Heart left ventricle (tissue), 16 donors: ENCODE measurements at places on chromosomes 12 and 14. TPM values are rescaled to one million over a fixed set of nuclear protein-coding genes. Genes with fewer than 3 reads are reported as not detected.

GRCh38 chr12:86179855-86180254 lies 76.3 kb downstream of the MGAT4C start:
- H3K36me3 ChIP-seq, result no peaks in the 10 kb centered on the region
- H3K4me1 ChIP-seq, result no peaks in the 10 kb centered on the region
- H3K27me3 ChIP-seq, result no peaks in the 10 kb centered on the region
- no peak for DNase-seq
- H3K27ac ChIP-seq, result no peak overlapping the region

Gene PLEKHG7
- polyA plus RNA-seq, result not detected

- no peak overlapping the region for H3K27ac ChIP-seq
- DNase-seq, result no peak
- H3K36me3 ChIP-seq, result no peaks in the 10 kb centered on the region
- no peaks in the 10 kb centered on the region for H3K4me1 ChIP-seq
- H3K27me3 ChIP-seq, result no peaks in the 10 kb centered on the region
Measured at GRCh38 chr12:65522956-65523860, 244.7 kb downstream of the MSRB3 start.

- no peak overlapping the region for H3K4me3 ChIP-seq
- H3K27me3 ChIP-seq, result no peaks in the 10 kb centered on the region
- no peaks in the 10 kb centered on the region for H3K4me1 ChIP-seq
- H3K27ac ChIP-seq, result no peak overlapping the region
Measured at GRCh38 chr14:77549451-77549850, 50.8 kb upstream of the ISM2 start.

GRCh38 chr12:1804545-1805332 lies 15.6 kb upstream of the LRTM2 start:
- peaks cover 10% of the 10 kb centered on the region for H3K4me1 ChIP-seq
- no peaks in the 10 kb centered on the region for H3K27me3 ChIP-seq
- peak; percentile 92 for DNase-seq
- no peak overlapping the region for H3K4me3 ChIP-seq

DNA sequence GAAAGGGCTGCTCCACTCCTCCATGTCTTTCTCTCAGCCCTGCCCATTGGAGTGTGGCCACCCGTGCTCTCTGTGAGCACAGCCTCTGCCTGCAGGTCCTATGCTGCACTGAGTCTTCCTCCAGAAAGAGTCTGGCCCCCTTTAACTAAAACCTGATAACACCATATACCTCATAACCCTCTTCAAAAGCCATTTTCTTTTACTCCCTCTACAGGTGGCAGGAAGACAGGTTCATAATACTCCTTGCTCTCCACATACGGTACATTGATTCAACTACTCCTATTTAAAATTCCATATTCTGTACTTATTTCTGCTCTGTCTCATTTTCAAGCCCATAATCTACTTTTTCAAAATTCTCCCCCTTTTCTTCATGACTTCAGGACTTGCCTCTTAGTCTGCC lies 144.0 kb downstream of the HELB start:
- H3K27ac ChIP-seq, result no peak overlapping the region
- no peaks in the 10 kb centered on the region for H3K27me3 ChIP-seq
- H3K4me3 ChIP-seq, result no peak overlapping the region

GRCh38 chr14:86057018-86057667 lies 527.2 kb downstream of the FLRT2 start:
- no peak for DNase-seq
- no peak overlapping the region for H3K27ac ChIP-seq
- no peaks in the 10 kb centered on the region for H3K4me1 ChIP-seq
- no peaks in the 10 kb centered on the region for H3K27me3 ChIP-seq
- H3K4me3 ChIP-seq, result no peak overlapping the region

Gene EXOC3L4
- 0.53 TPM for polyA plus RNA-seq

DNA sequence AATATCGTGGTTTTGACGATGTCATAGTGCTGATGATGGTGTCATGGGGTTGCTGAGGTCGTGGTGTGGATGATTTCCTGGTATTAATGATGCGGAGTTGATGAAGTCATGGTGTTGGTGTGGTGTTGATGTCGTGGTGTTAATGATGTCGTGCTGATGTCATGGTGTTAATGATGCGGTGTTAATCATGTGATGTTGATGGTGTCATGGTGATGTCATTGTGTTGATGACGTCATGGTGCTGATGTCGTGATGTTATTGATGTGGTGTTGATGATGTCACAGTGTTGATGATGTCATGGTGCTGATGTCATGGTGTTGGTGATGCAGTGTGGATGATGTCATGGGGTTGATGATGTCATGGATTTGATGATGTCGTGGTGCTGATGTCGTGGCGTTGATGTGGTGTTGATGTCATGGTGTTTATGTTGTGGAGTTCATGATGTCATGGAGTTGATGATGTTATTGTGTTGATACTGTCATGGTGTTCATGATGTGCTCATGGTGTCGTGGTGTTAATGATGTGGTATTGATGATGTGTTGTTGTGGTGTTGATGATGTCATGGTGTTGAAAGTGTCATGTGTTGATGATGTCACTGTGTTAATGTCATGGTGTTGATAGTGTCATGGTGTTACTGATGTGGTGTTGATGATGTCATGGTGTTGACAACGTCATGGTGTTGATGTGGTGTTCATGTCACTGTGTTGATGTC lies 48.5 kb upstream of the RIMBP2 start:
- H3K4me1 ChIP-seq, result no peaks in the 10 kb centered on the region
- no peaks in the 10 kb centered on the region for H3K27me3 ChIP-seq
- no peak overlapping the region for H3K4me3 ChIP-seq
- H3K36me3 ChIP-seq, result no peaks in the 10 kb centered on the region
- no peak overlapping the region for H3K27ac ChIP-seq

GRCh38 chr12:46260913-46261476 lies 7.8 kb downstream of the SLC38A1 start:
- H3K36me3 ChIP-seq, result no peaks in the 10 kb centered on the region
- H3K27ac ChIP-seq, result peak overlapping the region; percentile 63
- peaks cover 51% of the 10 kb centered on the region for H3K4me1 ChIP-seq
- no peaks in the 10 kb centered on the region for H3K27me3 ChIP-seq

- H3K4me1 ChIP-seq, result peaks cover 8% of the 10 kb centered on the region
- H3K27me3 ChIP-seq, result no peaks in the 10 kb centered on the region
- no peaks in the 10 kb centered on the region for H3K36me3 ChIP-seq
- no peak for DNase-seq
- H3K27ac ChIP-seq, result no peak overlapping the region
- H3K4me3 ChIP-seq, result no peak overlapping the region
Measured at GRCh38 chr12:96171905-96172304, 22.3 kb upstream of the ELK3 start.

Gene SGPP1
- polyA plus RNA-seq, result 6.2 TPM

- no peak overlapping the region for H3K4me3 ChIP-seq
- DNase-seq, result no peak
- no peak overlapping the region for H3K27ac ChIP-seq
Measured at GRCh38 chr12:96441816-96442215, 41.6 kb upstream of the CDK17 start.

Gene HPD
- polyA plus RNA-seq, result 0.55 TPM
